ENCODE measurements at places on chromosomes 1 and 21. TPM values are rescaled to one million over a fixed set of nuclear protein-coding genes. Genes with fewer than 3 reads are reported as not detected.

TFB2M gene
- 13.6 TPM for polyA plus RNA-seq

BATF3 gene
- 0.94 TPM for polyA plus RNA-seq

HMGN1 gene
- 250 TPM for polyA plus RNA-seq

NR1I3 gene
- polyA plus RNA-seq: 0.58 TPM

MYOC gene
- polyA plus RNA-seq: 4.7 TPM

ADAMTS5 gene
- 16.1 TPM for polyA plus RNA-seq

SHISA4 gene
- polyA plus RNA-seq: 61.2 TPM

IL6R gene
- 6.7 TPM for polyA plus RNA-seq

HUNK gene
- 8.7 TPM for polyA plus RNA-seq

RUNX1 gene
- 4.8 TPM for polyA plus RNA-seq

TAF5L gene
- 12.2 TPM for polyA plus RNA-seq

LCE2A gene
- not detected for polyA plus RNA-seq

B3GALT5 gene
- 0.34 TPM for polyA plus RNA-seq

NBPF20 gene
- 2.4 TPM for polyA plus RNA-seq

TTC4 gene
- polyA plus RNA-seq: 32.2 TPM

DUSP23 gene
- polyA plus RNA-seq: 9.3 TPM

CHODL gene
- polyA plus RNA-seq: 120 TPM

HLCS gene
- polyA plus RNA-seq: 10.1 TPM

ZNF695 gene
- 0.94 TPM for polyA plus RNA-seq

MAP3K21 gene
- polyA plus RNA-seq: 0.30 TPM

COL9A2 gene
- polyA plus RNA-seq: 1.2 TPM

AMY1B gene
- 0.38 TPM for polyA plus RNA-seq

SH3BGRL3 gene
- 67.9 TPM for polyA plus RNA-seq

SPRR1B gene
- polyA plus RNA-seq: not detected

OLIG2 gene
- not detected for polyA plus RNA-seq

TMEM51 gene
- 7.4 TPM for polyA plus RNA-seq

CLCA2 gene
- not detected for polyA plus RNA-seq

CYP4Z1 gene
- polyA plus RNA-seq: 0.09 TPM

ZNF593OS gene
- polyA plus RNA-seq: 0.60 TPM

CDC42BPA gene
- polyA plus RNA-seq: 27.4 TPM

OR11L1 gene
- not detected for polyA plus RNA-seq

SPRR1A gene
- polyA plus RNA-seq: not detected
